ENCODE measurements at places on chromosomes 3 and 15. TPM values are rescaled to one million over a fixed set of nuclear protein-coding genes. Genes with fewer than 3 reads are reported as not detected.

The EPHB1 gene
- 1.8 TPM for total RNA-seq

The SEMA5B gene
- 4.2 TPM for total RNA-seq

The GATM gene
- 56.4 TPM for total RNA-seq

The PTPN9 gene
- 6.6 TPM for total RNA-seq

The C3orf49 gene
- not detected for total RNA-seq

The FBXL2 gene
- 2.1 TPM for total RNA-seq

The TMC3 gene
- total RNA-seq: not detected

The ECE2 gene
- not detected for total RNA-seq

The CPNE9 gene
- not detected for total RNA-seq

The ANKUB1 gene
- total RNA-seq: not detected

The SLC28A2 gene
- total RNA-seq: not detected

The GRM7 gene
- total RNA-seq: not detected

The UMPS gene
- total RNA-seq: 7.1 TPM

The APOD gene
- 603 TPM for total RNA-seq

The EIF4E3 gene
- 55.7 TPM for total RNA-seq

The TGM4 gene
- total RNA-seq: not detected

The POC1A gene
- 1.5 TPM for total RNA-seq

The ZBTB47 gene
- 90.5 TPM for total RNA-seq

The GOLGA8M gene
- total RNA-seq: 1.4 TPM

The FOXL2NB gene
- not detected for total RNA-seq
